Central memory CD8-positive, alpha-beta T cell (primary cell): ENCODE measurements at places on chromosomes 11 and 22.

DNA sequence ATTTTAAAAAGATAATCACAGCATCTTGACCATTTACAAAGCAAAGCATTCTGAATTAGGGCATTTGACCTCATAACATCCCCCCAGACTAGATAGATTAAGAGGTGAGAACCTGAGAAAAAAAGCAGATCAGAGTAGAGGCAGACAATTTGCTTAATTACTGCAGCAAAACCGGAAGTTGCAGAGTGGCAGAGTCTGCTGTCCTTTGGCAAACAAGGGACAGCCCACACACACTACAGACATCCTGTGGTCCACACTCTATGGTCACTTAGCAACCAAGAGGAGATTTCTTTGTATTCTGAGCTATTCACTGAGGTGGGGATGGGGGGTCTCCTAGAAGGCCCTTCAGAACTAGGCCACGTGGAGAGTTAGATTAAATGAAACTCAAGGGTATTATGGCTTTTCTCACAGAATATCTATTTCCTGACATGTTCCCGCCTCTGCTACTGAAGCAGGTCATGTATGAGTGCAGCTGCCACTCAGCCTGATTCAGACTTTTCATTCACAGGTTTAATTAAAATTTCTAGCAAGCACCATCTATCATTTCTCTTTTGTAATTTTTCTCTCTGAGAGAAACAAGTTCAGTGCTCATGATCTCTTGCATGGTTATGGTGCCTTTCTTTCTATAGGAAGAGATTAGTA, 48.5 kb downstream of the SVIP start:
- DNase-seq: no peak

GRCh38 chr11:121887569-121887968, 228.4 kb downstream of the BLID start:
- DNase-seq: no peak

DNA sequence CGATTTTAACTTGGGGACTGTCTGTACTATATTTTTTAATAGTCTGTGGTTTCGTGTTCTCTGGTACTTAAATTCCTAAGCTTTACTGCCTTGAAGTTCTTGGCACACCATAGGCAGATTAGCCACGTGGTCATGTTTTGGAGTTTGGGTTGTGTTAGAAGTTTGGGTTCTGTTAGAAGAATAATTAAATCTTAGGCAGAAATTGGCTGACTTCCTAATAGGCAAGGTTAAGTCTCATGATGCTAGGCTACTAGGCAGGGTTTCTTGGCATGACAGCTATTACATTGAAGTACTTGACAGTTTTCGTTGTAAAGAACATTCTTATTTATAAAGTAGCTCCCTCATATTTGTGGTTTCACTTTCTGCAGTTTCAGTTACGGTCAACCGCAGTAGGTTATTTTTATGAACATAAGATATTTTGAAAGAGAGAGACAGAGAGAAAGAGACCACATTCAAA, 30.0 kb upstream of the MMP7 start:
- DNase-seq: no peak

DNA sequence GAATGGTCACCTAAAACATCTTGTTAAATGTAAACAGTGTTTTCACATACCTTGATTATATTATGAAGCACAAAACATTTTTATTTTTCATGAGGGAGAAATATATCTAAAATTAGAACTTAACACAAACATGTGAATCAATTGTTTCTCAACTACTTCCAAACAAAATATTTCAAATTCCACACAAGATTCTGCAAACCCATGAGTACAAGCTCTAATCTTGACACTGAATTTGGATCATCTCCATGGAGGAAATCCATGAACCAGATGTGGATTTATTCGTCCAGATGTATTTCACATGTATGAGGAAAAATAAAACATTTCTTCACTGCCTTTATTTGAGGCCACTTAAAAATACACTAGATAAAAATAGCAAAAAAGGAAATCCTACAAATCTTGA, 184.2 kb downstream of the SBF2 start:
- no peak for DNase-seq

DNA sequence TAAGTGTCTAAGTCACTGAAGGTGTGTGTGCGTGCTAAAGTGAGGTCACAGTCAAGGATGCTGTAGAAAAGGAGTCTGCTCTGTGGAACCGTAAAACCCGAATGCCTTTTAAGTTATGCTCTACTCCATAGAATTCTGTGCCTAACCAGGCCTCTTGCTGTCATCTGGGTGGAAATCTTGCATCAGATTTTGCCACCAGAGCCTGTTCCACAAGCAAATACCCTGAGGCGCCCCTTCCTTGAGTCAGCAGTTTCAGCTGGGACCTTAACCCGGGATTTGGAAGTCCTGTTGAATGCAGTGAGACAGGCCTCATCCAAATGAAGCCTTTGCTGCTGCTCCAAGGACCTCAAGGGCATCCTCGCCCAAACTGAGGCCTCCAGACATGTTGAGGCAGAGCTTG, 109.8 kb downstream of the WNT11 start:
- no peak for DNase-seq

DNA sequence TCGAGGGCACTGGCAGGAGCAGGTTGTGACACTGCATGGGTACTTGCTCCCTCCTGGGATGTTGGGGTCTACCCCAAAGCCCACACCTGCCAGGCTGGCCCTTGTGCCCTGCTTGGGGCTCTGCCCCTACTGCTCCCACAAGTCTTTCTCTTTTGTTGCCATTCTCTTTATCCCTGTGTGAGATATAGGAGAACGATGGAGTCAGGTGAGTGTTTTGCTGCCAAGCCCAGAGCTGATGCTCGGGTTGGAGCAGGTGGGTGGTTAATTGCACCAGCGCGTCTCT, 292.6 kb downstream of the TBC1D22A start:
- no peak for DNase-seq

DNA sequence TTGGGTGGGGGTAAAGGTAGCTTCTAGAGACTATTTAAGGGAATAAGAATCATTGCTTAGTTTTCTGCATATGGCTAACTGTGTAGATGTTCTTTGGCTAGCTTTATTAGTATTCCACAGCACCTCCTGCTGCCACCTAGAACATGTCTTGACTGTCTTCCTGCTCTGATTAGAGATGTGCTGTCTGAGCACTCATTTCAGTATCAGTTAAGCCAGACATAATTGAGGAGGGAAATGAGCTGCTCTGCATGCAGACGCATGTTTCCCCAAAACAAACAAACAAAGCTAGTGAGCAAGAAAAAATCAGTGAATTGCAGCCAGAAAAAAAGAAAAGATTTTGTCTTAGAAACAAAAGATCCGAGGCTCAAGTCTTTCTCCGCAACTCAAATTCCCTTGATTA, 402.2 kb downstream of the AASDHPPT start:
- DNase-seq: no peak

GRCh38 chr11:12824281-12825041, 150.2 kb downstream of the TEAD1 start:
- DNase-seq: no peak

- no peak for DNase-seq
Observed at GRCh38 chr11:1487851-1488574, 1.4 kb upstream of the MOB2 start.

GRCh38 chr22:37228106-37229011, 15.7 kb downstream of the RAC2 start:
- no peak for DNase-seq

- no peak for DNase-seq
Observed at GRCh38 chr11:19080579-19080993, 20.1 kb upstream of the MRGPRX2 start.

DNA sequence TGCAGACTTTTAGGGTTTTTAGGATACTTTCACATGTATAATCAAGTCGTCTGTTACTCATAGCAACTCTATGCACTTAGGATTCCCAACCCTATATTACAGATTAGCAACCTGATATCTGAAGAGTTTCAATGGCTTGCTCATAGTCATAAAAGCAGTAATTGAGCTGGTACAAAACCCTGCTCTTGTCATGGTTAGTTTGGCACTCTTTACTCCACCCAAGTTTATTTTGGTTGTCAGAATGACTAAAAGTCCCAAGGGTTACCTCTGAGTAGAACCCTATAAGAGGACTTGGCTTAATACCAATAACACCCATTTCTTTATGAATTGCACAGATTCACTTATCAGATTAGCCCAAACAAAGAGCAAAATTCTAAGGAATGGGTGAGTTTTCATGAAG, 550.6 kb downstream of the SOX6 start:
- no peak for DNase-seq
